GM12878 (cell line): ENCODE measurements at places on chromosomes 6 and 20. TPM values are rescaled to one million over a fixed set of nuclear protein-coding genes. Genes with fewer than 3 reads are reported as not detected.

The SEMG1 gene
- not detected in 2 replicates for polyA plus RNA-seq

GRCh38 chr6:170248111-170248805, 42.6 kb downstream of the DLL1 start:
- no peak for DNase-seq

DNA sequence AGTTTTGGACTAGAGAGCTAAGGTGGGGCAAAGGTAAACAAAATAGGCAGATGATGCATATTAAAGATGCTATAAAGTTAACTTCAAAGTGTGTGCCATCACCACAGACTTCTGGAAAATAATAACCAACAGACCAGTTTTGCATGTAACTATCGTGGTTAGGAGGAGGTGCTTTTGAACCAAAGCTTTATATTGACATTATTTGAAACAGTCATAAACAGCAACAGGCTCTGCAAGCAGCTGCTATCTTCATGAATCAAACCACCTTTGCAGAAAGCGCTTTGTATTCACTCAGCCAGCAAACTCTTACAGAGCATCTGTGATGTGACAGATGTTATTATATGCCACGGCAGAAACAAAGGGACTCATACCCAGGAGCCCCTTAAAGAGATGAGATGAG, 81.9 kb downstream of the CRYBG1 start:
- DNase-seq: no peak

The SLC26A8 gene
- 0.95 TPM in 1 of 2 replicates, not detected in the other for polyA plus RNA-seq

DNA sequence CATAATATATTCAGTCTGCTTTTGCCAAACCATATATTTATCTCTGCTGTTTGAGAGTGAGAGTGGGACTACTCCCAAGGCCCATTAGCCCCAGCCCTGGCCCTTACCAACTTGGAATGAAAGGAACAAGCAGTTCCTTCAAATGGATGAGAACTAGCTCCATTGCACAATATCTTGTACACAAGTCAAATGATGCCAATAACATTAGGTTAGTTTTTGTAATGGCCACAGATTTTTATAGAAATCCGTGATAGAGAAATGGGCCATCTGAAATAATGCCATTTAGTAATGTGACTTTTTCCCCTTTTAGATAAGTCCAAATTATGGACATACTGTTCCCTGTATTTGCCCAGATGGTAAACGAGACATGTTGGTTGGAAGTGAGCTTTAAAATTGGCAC, 117.0 kb downstream of the MAP3K7 start:
- no peak for DNase-seq

The HLA-DOB gene
- polyA plus RNA-seq: 27.4 and 31.3 TPM in 2 replicates

DNA sequence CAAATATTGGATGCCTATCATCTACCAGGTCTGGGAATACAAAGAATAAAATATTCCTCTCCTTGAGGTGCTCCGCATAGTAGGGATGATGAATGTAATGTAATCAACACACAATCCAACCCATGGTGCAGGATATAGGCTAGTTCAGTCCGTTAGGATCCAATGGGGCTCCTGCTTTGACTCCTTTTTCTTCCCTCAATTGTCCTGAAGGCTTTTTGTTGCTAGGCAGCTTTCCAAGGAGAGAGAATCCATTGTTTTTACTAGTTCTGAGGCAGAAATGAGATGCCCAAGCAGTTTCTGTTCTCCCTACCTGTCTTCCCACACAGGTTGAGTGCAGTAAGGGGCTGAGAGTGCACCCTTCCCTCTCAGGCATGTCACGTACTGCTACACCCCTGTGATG, 12.1 kb downstream of the WRNIP1 start:
- DNase-seq: no peak

The PSORS1C2 gene
- polyA plus RNA-seq: not detected in 2 replicates

DNA sequence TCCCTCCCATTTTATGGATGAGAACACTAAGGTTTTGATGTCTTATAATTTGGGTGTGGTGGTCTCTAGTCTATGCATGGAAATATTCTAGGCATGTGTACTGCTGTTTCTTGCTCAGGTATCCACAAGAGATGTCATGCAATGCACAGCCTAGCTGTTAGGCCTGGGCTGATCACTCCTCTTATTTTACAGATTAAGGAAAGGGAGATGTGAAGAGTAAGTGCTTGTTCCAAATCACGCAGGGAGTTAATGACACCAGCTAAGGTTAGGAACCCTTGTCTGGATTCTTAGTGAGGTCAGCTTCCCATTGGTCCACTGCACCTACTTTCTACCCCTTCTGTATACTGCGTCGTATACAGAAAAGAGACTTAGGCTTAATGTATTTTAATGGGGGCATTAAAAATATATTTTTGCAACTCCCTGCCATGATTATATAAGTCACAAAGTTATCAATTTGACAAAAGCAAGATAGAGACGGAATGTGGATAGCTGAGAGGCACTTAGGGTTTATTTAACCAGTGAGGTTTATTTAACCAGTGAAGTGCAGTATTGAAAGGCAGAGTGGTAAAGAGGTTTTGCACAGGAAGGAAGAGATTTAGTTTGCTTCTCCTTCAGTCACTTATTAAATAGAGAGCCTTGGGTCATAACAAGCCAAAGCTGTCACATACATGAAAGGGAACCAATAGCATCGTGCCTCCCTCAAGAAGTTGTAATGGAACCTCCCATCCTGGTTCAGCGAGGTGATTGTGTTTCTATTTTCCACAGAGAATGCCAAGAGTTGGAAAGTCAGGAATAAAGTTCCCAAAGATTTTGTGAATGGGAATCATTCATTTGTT, 95.0 kb upstream of the FAM184A start:
- no peak for DNase-seq

DNA sequence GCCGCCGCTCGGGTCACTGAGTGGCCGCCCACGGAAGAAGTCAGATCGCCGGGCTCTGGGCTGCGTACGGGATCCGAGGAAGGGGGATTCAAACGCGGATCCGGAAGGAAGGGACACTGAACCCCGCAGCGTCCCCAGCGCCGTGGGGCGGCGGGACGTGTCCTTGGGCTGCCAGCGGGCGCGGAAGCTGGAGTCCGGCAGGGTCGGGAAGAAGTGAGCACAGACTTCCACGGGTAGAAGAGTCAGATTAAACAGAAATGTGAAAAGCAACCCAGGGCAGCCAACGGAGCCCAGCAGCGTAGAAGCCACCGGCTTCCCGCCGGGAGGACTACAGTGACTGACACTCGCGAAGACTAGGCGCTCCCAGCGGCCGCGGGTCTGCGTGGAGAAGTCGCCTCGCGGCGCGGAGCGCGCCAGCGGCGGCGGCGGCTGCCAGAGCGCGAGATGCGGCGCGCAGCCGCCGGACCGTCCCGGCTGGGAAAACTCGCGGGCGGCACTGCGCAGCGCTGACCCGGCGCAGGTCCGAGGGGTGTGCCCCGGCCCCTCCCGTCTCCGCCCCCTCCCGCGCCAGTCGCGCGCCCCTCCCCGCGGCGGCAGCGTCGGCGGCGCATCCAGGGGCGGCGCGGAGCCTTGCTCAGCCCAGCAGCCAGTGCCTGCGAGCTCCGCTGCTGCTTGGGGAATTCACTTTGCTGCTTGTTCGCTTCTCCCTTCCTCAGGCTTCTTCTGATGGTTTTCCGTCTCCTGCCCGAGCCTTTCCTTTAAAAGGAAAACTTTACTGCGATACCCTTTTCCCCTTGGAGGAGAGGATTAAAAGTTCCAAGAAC, at the start of gene SAMD5:
TSS of gene SAMD5 (plus strand) at position 649 of the 824 bp plus-strand sequence. CDS start 239 bp downstream, outside the sequence.
- no peak for DNase-seq

DNA sequence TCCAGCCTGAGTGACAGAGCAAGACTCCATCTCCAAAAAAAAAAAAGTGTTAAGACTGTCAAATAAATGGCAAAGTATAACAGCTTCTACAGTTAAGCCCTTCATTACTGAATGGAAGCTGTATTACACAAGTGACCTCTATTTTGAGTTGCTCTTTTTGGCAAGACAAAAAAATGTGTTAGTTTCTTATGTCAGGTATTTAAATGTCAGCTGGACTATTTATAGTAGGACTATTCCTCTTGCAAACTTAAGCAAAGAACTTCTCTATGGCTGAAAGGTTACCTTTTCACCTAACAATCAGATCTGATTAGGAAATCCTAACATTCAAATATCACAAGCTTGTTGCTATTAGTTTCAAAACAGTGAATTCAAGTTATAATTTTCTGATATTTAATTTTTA, 12.4 kb downstream of the UBE2V1 start:
- no peak for DNase-seq

- no peak for DNase-seq
Measured at GRCh38 chr6:4347877-4348276, 212.5 kb upstream of the ECI2 start.

DNA sequence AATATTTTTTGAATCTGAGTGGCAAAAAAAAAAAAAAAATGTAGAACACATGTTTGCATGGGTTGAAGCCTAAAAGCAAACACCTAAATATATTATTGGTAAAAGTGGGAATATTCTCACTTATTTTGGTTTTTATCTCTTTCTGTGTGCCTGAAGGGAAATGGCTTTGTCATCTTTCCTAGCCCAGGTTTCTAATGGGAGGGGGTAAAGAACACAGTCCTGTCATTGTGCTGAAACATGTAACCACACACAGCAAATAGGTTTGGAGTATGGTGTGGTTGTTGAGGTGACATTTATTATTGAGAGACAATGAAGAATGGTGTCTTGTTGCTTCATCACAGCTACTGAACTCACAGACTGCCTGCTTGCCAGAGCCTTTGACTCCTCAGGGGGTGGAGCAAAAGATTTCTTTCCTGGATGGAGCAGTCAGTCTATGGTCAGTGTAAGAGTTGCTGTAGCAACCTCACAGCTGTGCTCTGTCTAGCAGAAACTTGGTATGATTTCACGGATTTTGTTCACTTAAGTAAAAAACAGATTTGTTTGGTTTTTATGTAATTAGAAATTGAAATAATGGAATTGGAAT, 70.2 kb downstream of the CEP57L1 start:
- DNase-seq: no peak

The MUCL3 gene
- 0.04 and 0.17 TPM in 2 replicates for polyA plus RNA-seq

DNA sequence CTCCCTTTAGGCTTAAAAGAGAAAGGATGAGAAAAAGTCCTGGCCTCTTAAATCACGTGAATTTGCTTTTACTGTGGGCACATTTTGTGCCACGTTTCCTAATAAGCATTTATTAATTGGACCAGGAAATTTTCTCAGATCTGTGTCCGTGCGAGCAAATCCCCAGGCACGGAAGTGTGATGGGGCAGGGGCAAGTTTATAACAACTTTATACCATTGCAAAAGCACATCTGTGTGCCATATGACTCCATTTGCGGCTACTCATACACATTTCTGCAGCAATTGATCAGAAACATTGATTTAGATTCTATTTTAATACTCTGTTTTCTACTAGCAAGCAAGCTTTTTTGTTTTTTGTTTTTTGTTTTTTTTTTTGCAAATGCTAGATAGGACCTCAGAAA, 373.2 kb downstream of the TAF4 start:
- DNase-seq: no peak

The PRDM13 gene
- polyA plus RNA-seq: not detected in 2 replicates

- peak; percentile 85 for DNase-seq
Measured at GRCh38 chr6:85460921-85461797, 11.3 kb downstream of the NT5E start.

DNA sequence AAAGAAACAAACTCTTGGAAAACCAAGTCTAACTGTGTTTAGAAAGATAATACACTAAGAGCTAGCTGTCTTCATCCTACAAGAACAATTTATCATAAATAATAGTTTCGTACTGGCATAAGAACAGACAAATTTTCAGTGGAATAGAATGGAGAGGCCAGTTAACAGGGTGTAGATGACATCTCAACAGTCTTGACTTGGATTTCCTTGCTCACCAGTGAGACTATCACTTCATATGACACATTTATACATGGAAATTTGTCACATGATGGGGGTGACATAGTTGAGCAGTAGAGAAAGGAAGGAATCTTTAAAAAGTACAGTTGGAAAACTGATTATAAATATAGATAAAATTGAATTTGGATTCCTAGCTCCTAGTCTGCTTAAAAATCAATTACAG, 35.6 kb downstream of the TNFAIP3 start:
- no peak for DNase-seq

The TMEM242 gene
- polyA plus RNA-seq: 7.4 and 7.7 TPM in 2 replicates

DNA sequence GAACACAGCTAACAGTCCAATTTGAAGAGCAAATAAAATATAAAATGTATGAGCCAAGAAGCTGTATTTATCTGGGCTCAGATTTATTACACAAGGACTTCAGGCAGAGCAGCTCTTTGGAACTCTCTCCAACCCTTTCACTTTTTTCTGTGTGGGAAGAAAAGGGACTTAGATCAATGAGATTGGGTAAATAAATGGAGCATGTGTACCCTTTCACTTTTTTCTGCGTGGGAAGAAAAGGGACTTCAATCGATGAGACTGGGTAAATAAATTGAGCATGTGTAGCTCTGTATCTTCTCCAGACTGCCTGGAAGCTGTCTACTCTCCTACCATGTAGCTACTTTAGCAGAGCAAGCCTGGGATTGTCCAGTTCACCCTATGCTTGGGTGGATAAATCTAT, 10.7 kb downstream of the SLC17A3 start:
- no peak for DNase-seq

The SAMD5 gene
- not detected in 2 replicates for polyA plus RNA-seq

DNA sequence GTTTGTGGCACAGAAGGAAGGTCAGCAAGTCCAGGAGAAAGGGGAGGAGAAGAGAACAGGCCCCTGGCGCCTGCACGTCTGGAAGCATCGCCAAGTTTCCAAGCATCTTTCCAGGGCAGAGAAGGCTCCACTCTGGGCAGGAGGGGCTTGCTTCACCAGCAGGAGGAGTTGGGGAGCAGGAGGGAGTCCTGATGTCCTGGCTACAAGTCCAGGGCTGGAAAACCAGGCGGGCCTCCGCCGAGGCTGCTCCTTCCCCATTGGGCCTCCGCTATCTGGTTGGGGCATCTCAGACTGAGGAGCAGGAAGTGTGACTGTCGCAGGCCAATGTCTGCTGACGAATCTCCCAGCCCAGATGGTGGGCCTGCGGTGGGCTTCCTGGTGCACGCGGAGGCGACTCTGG, 421.9 kb downstream of the PREX1 start:
- DNase-seq: no peak

DNA sequence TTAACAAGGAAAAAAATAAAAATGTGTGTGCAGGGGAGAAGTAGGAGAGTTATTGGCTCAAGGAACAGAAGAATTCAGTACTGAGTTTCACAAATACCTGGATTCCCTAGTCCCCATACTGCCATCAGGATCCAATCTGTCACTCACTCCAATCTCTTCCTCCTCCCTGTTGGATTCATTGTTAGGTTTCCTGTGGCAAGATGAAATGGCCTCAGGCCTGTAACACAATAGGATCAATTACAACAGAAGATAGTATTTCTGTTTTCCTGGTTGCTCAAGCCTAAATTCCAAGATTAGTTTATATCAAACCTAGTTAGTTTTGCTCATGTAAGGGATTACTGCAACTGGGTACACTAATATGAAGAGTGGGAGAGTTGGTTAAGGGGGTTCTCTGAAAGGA, 24.4 kb downstream of the HCRTR2 start:
- DNase-seq: no peak

- DNase-seq: peak; percentile 96
Measured at GRCh38 chr6:317448-318144, 25.3 kb downstream of the DUSP22 start.

GRCh38 chr20:43490038-43490437, 17.5 kb upstream of the L3MBTL1 start:
- DNase-seq: no peak

DNA sequence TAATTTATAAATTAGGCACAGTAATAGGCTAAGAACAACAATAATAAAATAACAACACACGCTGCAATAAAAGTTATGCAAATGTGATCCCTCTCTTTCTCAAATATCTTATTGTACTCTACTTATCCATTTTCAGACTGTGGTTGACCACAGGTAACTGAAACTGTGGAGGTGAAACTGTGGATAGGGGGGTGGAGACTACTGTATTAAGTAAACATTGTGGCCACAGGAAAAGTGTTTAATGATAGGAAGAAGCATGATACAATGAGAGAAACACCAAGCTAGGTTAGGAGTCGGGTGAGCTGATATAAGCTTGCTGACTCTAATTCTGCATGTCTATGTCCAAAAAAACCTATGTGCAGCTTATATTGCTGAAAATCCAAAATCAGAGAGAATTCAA, 23.0 kb downstream of the NHLRC1 start:
- DNase-seq: no peak
